ENCODE measurements at places on chromosomes 5 and 9.

- DNase-seq, result no peak
Measured at GRCh38 chr9:78470741-78471140, 173.8 kb downstream of the PSAT1 start.

- no peak for DNase-seq
Measured at GRCh38 chr5:78540335-78541085, 108.1 kb downstream of the LHFPL2 start.

- no peak for DNase-seq
Measured at GRCh38 chr5:178505639-178506407, 84.4 kb downstream of the COL23A1 start.

DNA sequence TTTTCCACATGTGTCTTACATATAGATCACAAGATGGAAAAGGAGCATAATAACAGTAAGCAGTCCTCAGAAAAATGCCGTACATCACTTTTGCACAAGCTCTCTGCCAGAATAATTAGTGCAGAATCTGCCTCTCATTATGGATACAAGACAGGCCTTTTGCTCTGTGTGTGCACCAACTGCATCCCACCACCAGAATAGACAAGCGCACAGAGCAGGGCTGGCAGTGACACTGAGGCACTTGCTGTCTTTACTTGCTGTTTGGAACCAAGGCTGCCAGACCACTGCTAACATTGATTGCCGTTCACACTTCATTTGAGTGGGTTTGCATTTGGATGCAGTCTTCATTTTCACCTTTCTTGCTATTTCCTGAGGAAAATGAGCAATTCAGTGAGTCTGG lies 741.3 kb downstream of the TLE1 start:
- DNase-seq, result no peak

- DNase-seq, result peak; percentile 60
Measured at GRCh38 chr5:91419571-91420537, 36.7 kb upstream of the ARRDC3 start.

- DNase-seq, result no peak
Measured at GRCh38 chr9:133571391-133571890, 36.9 kb downstream of the ADAMTSL2 start.

- DNase-seq, result peak; percentile 50
Measured at GRCh38 chr5:177403102-177403791, 2.8 kb upstream of the PFN3 start.

- DNase-seq, result peak; percentile 42
Measured at GRCh38 chr5:64680289-64680688, 10.0 kb upstream of the SHISAL2B start.

- no peak for DNase-seq
Measured at GRCh38 chr9:115416299-115416698, 298.3 kb upstream of the TNC start.

DNA sequence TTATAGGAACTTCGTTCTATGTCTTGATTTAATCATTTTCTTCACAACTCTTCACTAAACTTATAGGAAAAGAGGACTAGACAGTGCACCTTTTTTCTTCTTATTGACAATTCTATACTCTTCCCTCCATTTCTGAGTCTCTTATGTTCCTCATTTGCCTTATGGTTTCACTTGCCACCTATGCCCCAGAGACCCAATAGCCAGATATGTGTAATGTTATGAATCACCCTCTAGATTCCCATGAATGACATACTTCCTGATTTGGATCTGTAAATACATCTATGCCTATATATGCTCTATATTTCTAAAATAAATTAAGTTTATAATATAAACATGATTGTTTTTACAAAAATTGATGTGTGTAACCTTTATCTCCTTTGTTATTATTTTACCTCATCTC lies 514.1 kb upstream of the MEF2C start:
- DNase-seq, result no peak

DNA sequence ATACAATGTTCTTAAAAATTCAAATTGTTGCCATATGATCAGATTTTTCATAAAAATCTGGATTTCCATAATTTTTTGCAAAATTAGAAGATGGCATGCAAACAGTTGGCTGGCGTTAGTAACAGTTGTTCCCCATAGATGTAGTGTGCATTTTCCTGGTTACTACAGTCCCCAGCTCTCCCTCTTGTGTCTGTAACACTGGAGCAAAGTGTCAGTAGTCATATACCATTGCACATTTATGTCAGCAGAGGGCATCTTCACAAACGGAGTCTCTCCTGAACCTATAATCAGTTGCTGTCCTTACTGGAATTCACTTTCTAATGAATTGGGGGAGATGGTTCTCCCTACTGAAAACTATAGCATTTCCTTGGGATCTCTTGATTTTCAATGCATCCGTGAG lies 44.7 kb upstream of the DMAC1 start:
- DNase-seq, result no peak

- DNase-seq, result peak; percentile 98
Measured at GRCh38 chr9:35406183-35406959, 83.5 kb upstream of the RUSC2 start.

DNA sequence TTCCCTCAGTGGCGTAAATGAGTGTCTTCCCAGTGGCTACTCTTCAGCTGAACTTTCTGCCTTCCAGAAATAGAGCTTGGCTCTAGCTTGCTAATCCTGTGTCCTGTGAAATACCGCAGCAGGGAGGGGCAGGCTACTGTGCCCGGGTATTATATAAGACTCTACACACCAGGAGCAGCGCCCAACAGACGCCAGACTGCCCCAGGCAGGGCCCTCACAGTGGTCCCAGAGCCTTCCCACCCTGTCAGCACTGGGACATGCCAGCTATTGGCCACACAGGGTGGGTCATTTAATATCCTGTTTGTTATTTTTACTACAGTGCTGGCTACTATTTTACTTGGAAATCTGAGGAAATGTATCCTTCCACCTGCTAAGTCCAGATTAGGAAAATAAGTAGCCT lies 121.0 kb downstream of the FEM1C start:
- DNase-seq, result no peak

DNA sequence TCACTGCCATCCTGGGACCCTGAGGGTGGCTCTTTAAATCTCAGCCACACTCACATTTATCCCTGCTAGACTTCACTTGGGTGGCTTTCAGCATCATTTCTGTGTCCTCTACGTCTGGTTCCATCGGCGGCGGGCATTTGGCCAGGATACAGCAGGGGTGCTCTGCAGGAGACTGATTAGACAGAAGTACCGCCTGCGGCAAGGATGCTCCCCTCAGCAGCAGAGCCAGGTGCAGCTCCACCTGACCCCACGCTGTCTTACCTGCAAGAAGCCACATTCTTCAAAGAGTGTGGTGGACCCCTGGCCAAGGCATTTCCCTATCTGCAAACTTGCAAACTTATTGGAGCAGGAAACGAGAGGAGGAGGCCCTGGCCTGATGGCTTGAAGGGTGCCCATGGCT lies 309.8 kb upstream of the IRX4 start:
- no peak for DNase-seq

- no peak for DNase-seq
Measured at GRCh38 chr5:20476016-20476415, 488.0 kb upstream of the CDH18 start.

- DNase-seq, result no peak
Measured at GRCh38 chr5:18765304-18765703, 1131.0 kb downstream of the TAF11L14 start.

DNA sequence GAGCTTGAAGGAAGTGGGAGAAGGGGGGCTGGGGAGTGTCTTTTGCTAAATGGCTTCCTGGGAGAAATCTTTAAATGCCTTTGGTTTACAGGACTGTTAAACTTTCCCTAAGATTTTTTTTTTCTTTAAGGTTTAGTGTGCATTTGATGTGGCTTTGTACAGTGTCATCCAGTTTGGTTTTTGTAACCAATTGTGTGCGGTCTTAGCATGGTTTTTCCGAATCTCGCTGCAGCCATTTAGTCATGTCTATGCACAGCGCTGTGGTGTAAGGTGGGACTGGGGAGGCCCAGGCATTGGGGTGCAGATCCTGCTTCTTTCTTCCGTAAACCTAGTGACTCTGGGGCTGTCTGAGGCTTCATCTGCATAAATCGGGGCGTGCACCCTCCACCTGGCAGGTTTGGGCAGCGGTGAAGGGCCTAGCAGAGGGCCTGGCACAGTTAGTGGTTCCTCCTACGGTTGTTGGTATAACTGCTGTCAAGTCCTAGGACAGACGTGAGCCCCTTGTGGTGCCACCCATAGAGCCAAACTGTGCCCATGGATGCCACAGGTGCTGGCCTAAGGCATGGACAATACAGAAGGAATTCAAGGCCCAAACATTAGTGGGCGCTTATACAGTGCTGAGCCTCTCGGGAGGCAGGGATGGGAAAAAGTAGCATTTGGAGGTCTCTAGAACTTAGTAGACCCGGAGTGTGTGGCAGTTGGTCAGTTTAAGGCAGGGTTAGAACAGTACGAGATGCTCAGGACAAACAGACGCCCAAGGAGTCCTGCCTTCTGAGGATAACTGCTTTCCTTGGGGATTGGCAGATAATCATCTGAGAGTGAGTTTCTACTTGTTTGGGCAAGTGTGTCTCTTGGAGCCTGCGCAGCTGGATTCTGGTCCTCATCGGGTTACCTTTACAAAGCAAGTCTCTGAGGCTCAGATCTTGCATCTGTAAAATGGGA lies 1.5 kb downstream of the PRRC2B start:
- peak; percentile 60 for DNase-seq

DNA sequence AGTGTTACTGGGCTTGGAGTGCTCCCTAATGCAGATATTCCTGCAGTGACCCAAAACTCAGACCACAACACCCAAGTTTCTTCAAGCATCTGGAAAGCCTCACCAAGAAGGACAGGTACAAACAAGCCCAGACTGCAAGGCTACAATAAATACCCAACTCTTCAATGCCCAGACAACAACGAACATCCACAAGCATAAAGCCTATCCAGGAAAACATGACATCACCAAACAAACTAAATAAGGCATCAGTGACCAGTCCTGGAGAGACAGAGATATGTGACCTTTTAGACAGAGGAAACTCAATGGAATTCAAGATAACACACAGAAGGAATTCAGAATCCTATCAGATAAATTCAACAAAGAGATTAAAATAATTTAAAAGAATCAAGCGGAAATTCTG lies 605.6 kb downstream of the PDE4D start:
- DNase-seq, result no peak

GRCh38 chr9:89048616-89049015 lies 57.3 kb downstream of the S1PR3 start:
- peak; percentile 36 for DNase-seq

DNA sequence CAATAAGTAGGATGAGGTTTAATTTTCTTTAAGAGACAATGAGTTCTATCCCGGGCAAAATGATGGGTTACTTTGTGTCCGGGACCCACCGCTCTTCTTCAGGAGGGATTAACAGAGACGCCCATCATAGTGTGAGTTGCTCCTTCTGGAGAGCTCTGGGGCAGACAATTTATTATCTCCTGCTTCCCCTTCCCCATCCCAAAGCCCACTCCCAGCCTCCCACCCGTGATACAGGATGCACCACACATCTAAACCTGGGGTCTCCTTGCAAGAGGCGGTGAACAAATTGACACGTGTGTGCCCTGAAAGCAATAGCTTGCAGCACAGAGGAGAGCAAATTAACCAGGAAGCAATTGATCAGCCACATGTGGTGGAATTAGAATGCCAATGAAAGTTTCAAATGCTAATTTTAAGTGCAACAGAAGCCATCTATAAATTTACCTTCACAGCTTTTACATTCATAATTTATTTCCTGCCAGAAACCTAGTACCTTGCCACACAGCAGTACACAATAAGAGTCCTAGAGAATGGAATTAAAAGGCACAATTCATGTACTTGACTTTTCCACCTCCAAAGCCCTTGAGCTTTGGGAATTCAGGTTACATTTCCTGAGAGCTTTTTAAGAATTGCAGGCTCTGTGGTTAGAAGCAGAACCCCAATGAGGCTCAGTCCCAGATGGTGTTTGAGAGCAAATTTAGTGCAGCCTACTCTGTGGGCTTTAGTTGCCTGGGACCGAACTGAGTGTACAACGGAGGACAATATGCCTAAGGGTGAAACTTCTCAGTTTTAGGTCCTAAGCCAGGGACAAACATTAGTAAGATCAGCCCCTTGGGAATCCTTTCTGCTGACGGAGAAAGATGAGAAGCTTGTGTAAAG lies 399.6 kb downstream of the MED10 start:
- no peak for DNase-seq

DNA sequence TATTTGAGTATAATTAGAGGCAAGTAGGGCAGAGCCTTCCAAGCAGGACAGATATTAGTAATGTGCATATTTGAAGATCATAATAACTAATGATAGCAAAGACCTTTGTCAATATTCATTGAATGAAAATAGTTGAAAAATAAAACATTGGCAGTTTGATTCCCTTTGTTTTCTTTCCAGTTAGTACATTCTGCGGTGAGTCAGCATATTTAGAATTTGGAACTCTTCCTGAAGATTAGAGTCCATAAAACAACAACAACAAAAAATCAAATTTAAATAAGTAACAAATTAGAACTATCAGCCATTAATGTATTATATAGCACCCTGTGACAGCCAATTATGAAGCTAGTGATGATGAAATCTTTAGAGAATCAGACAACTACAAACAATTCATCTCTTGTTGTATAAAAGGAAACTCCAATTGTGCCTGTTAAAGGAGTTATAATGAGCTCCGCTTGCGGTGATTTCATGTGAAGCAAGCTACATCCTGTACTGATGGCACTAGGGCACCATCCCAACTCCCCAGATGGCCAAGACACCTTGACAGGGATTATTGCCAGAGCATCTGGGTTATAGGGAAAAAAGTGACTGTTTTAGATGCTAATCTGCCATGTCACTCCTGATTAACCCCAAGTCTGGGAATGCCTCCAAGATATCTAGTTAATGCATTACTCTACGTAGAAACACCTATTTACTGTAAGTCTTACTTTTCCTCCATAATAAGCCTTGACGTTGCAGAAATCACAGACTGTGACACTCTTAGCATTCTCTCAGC lies 6.8 kb downstream of the IFNA8 start:
- DNase-seq, result no peak

DNA sequence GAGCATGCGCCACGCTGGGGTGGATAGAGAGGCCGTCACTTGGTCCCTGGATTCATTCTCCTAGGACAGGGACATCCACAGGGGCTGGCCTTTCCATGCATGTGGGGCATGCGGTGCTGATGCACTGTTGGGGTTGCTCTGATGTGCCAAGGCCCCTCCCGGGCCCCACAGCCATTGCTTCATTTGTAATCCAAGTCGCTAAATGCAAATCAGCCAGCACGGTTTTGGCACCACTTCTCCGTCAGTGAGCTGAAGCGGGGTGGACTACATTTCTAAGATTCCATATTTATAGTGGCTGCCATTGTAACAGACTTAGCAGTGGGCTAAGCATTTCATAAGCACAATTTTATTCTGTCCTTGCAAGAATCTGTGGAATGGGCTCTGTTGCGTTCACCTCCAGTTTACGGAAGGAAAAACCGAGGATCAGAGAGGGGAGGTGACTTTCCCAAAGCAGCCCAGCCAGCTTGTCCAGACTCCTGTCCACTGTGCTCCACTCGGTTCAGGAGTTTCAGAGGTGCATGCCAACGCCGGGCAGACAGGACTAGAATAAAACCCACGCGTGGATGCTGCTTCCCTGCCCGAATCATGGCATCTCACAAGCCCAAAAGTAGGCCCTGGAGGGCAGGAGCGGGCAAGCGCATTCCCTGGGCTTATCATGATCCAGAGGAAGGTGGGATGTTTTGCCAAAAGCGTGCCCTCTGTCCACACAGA lies 102.6 kb upstream of the COL5A1 start:
- DNase-seq, result no peak

GRCh38 chr9:33151007-33151557 lies 16.1 kb downstream of the B4GALT1 start:
- no peak for DNase-seq

GRCh38 chr5:69416180-69416579 lies 1.3 kb downstream of the MARVELD2 start:
- DNase-seq, result no peak

GRCh38 chr9:19174127-19174912 lies 47.0 kb upstream of the PLIN2 start:
- DNase-seq, result peak; percentile 30

Measured in WTC11 (cell line).